NCI-H1694 (cell line): ENCODE measurements at places on chromosomes 13 and 19.
A peak's percentile ranks its signal among the peaks of the same experiment; 100 is the strongest.

DNA sequence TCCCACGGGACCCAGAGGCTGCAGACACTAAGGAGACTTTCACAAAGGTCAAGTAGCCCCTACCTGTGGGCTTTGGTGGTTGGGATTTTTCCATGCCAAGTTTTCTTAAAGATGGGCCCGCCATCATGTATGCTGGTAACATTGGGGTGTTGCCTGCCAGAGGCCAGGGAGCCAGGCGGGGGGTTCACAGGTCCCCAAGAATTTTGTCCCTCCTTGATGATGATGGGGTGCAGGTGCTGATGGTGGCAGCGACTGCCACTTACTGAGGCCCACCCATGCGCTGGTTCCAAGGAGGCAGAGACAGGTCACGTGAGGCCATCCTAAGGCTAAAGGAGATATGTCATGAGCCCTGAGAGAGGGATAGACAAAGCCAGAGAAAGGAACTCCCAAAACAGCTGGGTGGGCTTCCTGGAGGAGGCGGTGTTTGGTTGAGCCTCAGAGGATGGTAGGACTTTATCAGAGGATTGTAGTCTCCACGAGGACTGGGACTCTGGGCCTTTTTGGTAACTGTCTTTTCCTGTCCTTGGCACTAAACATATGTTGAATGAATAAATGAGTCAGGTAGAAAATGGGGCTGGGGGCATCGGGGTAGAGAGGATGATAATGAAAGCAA, 14.4 kb downstream of the PLEKHF1 start:
- no peak for DNase-seq

GRCh38 chr13:113458253-113459065, 5.2 kb upstream of the ADPRHL1 start:
- DNase-seq: peak; percentile 89

- no peak for DNase-seq
These were observed 204.9 kb upstream of the KL start for GRCh38 chr13:32811297-32811800.

- DNase-seq: no peak
These were observed 24.0 kb upstream of the MIER2 start for GRCh38 chr19:368630-369024.

DNA sequence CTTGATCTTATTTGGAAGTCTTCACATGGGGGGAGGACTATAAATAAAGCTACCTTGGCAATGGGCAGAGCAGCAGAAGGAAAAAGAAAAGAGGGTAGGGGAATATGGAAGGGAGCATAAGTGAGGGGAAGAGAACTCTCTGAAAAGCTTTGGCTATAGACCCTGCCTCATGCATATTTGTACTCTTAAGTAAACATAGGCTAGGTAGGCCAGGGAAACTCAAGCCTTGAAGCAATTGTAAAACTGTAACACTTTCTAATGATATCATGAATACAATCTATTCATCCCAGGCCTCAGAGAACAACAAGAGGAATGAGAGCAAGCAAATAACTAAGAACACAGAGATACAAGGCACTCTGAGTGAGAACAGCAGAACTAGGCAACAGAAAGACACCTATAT, 20.4 kb downstream of the MYCBP2 start:
- no peak for DNase-seq
